CD4-positive, alpha-beta T cell treated with Interleukin-15 for 1 hour (primary cell): ENCODE measurements at places on chromosomes 16 and 17.

- no peak for DNase-seq
Observed at GRCh38 chr16:77877712-77878347, 89.5 kb downstream of the VAT1L start.

DNA sequence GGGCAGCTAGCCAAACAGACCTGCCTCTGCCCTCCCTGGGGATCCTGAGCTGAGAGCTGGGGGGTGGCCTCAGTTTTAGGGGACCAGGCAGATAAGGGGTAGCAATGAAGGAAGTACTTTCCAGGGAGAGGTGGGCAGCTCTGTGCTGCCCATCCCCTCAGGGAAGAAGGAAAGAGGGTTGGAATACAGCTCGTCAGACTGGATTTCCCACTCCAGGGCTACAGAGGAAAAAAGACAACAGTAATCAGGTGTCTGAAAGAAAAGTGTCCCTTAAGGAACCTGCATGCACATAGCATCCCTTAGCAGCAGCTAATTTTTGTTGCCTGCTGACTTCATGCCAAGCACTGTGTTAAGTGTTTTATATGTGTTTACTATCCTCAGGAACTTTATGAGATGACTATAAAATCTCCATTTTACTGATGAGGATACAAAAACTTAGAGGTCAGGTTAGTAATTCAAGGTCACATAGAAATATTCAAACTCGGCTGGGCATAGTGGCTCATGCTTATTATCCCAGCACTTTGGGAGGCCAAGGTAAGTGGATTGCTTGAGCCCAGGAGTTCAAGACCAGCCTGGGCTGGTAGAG, 3.2 kb upstream of the MRPL58 start:
- DNase-seq: no peak

DNA sequence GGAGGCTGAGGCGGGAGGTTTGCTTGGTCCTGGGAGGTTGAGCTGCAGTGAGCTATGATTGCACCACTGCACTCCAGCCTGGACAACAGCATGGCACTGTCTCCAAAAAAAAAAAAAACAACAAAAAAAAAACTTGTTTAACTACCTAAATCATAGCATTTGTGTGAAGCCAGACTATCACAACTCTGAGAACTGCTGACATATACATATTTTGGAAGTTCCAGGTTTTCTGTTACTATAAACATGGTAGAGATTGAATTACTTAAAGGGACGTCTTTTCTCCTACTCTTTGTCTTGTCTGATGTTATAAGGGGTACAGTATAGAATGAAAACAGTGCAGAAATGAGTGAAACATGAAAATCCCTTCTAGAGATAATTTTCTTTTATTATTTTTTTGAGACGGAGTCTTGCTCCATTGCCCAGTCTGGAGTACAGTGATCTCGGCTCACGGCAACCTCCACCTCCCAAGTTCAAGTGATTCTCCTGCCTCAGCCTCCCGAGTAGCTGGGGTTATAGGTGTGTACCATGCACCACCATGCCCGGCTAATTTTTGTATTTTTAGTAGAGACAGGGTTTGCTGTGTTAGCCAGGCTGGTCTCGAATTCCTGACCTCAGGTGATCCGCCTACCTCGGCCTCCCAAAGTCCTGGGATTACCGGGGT, 18.4 kb downstream of the ABCC1 start:
- no peak for DNase-seq

DNA sequence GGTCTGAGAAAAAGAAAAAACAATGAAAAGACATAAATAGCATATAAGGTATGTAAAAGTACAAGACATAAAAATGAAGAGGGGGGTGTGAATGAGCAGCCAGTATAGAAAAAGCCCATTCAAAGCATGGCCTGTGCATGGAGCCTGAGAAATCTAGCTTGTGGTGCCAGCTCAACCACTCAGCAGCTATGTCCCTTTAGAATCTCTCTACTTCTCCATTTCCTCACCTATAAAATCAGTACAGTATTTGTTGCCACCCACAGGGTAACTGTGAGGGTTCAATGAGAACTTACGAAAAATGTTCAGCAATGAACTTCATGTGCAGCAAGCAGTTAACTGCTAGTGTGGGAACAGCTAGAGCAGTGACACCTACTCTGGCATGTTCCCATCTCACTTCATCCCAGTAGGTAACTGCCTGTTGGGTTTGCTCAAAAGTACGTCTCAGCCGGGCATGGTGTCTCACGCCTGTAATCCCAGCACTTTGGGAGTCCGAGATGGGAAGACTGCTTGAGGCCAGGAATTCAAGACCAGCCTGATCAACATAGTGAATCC, 15.3 kb downstream of the CYTH1 start:
- DNase-seq: no peak

- DNase-seq: peak; percentile 42
Observed at GRCh38 chr16:67163164-67163998, 1.2 kb upstream of the HSF4 start.

DNA sequence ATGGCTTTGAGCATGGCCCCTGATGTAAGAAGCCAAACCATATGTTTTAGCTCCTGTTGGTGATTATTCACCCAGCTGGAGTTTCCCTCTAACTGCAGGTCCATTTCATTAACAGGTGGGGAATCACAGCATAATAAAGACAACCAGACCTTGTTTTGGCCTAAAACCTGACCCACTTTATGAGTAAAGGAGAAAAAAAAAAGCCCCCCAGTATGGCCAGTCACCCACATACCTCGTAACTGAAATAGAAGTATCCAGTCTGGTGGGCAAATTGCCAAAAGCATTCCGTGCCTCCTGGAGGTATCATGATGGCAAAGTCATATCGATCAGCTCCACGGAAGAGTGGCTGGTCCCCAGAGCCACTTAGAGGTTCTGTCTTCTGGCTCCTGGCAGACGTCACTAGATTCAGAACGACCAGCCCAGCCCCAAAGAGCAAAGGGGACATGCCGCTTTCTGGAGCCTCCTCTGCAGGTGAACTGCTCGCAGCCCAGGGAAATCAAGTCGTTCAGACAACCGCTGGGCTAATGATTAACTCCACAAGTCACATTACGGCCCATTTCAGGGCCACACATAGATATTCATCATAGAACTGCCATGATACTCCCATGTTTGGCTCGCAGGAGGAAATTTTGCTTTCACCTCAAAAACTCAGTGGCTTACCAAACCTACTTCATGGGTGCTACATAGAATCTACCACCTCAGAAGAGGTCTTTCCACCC, at the start of gene TMED6:
Gene TMED6 (minus strand): TSS at position 478 of the 719 bp plus-strand sequence. CDS start 33 bp downstream, at position 445.
- no peak for DNase-seq

GRCh38 chr16:72066747-72067146, 3.7 kb downstream of the HPR start:
- DNase-seq: no peak

GRCh38 chr16:31470615-31471014, 1.3 kb upstream of the TGFB1I1 start:
- DNase-seq: no peak

GRCh38 chr16:52074133-52074532, 472.8 kb downstream of the TOX3 start:
- DNase-seq: no peak

DNA sequence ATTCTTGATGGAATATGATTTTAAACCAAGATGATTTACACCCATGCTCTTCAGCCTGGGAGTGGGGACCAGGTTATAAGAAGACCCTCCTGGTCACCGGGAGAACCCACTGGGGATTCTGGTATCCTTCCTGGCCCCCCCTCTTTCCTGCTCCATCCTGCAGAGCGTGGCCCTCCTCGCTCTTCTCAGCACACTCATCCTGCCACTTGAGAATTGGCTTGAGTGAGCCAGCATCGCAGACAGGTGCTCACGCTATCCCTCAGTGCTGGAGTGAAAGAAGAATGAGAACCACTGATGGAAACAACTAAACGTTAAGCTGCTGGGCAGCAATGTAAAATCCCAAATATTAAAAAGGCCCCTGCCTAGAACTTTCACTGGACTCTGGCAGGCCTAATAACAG, 98.0 kb downstream of the CYTH1 start:
- DNase-seq: no peak

DNA sequence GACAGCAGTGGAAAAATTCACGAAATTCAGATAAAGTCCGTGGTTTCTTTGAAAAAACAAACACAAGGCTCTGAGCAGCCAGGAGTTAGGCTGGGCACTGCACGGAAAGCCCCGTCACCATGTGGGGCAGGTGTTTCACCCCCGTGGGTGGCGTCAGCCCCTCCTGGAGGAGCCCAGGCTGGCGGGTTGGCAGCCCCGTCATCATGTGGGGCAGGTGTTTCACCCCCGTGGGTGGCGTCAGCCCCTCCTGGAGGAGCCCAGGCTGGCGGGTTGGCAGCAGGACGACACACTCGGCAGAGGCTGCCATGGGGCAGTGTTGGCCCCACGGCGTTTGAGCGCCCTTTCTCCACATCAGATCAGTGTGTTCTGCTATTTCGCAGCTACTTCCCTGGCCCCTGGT, 38.1 kb downstream of the ACSF3 start:
- no peak for DNase-seq

DNA sequence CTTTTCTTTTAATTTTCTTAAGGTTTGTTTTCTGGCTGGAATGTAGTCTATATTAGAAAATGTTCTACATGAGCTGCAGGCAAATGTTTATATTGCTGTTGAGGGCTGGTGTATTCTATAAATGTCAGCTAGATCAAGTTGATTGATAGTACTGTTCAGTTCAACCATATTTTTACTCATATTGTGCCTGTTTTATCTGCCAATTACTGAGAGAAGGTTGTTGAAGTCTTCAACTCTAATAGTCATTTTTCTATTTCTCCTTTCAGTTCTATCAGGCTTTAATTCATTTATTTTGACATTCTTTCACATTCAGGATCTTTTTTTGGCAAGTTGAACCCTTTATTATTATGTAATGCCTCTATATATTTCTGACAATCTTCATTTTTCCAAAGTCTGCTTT, 93.2 kb upstream of the HS3ST3A1 start:
- DNase-seq: no peak

- peak; percentile 67 for DNase-seq
Observed at GRCh38 chr17:38871247-38872015, 1.6 kb downstream of the LASP1 start.

- no peak for DNase-seq
Observed at GRCh38 chr17:74759941-74760340, 11.5 kb downstream of the NHERF1 start.

DNA sequence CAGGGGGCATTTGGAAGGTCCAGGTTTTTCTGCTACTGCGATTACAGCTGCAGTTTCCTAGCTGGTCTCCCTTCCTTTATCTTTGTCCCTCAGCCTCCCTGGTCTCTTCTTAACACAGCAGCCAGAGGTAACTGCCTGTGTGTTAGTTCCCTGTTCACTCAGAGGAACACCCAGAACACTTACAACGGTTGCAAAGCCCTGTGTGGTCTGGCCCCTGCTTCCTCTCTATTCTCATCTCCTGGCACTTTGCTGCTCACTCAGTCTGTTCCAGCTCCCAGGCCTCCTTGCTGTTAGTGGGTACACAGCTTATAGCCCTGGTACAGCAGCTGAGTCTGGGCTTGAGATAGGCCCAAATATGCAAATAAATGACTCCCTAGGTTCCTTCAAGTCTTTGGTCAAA, 16.4 kb downstream of the NTN1 start:
- no peak for DNase-seq

- DNase-seq: no peak
Observed at GRCh38 chr17:29196769-29197515, 16.7 kb upstream of the MYO18A start.

GRCh38 chr16:88976366-88977017, 515 bp downstream of the CBFA2T3 start:
- peak; percentile 26 for DNase-seq

- no peak for DNase-seq
Observed at GRCh38 chr16:64882078-64882784, 239.6 kb downstream of the CDH11 start.

DNA sequence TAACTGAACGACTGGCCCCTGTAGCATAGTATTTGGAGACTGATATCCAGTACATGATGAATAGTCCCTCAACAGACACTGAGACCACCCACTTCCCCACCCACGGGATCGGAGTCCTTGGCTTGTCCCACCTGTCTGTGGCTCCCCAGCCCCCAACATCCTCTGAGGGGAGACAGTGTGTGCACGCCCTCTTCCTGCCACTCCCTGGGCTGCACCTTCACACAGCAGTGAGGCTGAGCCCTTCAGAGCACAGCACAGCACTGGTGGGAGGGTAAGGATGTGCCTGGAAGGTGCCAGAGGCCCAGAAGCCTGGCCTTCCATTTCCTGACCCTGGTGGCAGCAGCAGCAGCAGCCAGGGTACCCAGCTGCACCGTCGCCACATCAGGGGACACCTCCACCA, 11.0 kb downstream of the DNASE1 start:
- DNase-seq: peak; percentile 22

- DNase-seq: no peak
Observed at GRCh38 chr16:19213885-19214284, 45.8 kb downstream of the SYT17 start.
